ENCODE measurements at places on chromosomes 4 and X.

DNA sequence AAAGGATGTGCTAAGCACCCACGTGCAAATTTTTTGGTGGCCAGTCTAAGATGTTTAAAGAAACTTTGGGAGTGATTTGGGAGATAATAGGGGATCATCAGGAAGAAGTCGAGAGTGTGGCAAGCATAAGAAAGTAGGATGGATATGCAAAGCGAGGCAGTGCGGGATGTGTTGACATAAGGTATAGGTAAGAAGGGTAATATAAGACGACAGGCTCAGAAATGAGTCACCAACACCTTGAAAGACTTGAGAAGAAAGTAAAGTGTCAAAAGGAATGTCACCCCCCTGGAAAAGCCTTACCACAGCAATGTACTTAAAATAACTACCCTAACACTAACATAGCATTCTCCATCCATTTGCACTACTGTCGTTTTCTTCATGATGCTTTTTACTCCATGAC lies 69.8 kb upstream of the BMP2K start:
- no peak for DNase-seq

GRCh38 chr4:125315576-125316400 lies 1.0 kb downstream of the FAT4 start:
- DNase-seq = peak; percentile 76

- DNase-seq = no peak
Observed at GRCh38 chrX:51851507-51852085, 41.8 kb upstream of the MAGED1 start.

DNA sequence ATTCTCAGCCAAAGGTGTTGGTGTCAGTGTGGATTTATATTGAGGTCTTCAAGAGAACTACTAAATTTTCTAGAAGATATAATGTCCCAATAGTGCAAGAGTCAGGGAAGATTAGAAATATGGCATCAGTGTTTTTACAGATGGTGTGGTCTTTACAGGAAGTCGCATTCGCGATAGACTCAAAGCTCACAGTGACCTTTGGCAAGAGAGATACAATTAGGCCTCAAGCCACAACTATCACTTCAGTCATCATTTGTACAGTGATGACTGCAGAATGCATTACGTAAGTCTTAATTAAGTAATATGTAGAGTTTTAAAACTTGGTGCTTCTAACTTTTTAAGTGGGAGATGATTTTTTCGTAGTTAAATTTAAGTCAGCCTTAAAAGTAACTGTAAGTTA lies 237.2 kb upstream of the FSTL5 start:
- no peak for DNase-seq

All from SJSA1 (cell line).